ENCODE measurements at places on chromosomes 1 and 21.
A peak's percentile ranks its signal among the peaks of the same experiment; 100 is the strongest.

DNA sequence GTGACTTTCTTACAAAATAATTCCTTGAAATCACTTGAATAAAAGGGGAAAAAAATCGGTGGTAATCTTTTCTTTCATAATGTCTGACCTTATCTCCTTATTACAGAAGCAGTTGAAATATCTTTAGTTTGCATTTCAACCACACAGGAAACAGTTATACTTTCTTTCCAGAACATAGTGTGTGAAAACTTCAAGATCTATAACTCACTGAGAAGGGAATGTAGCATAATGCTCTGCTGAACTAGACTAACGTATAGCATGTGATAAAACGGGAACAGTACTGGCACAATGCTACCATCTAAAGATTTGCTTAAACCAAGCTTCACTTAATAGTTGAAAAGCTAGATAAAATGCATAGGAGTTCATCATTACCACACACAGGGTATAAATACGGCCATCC, 45.0 kb downstream of the VAV3 start:
- no peak for DNase-seq

DNA sequence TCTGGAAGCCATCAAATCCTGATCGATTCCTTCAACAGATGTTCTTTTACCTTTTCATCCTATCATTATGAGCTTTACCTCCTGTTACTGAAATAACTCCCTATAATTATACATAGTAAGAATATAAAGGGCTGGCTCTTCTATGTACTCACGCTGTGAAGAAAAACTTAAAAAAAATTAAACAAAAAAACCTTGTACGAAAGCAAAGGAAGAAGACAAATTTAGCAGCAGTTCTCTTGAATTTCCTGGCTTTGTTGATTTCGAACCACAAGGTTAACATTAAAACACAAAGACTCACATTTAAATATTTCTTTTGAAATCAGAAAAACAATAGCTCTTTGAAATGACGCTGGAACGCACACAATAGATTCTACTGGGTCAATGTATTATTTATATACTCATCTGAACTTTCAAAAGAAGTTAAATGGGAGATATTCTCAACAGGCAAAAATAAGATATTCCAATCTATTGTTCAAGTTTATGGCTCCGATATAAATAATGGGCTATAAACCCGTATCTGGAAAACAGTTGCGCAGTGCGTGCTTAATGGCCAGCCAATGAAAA, 13.6 kb upstream of the SPEN start:
- no peak for DNase-seq

DNA sequence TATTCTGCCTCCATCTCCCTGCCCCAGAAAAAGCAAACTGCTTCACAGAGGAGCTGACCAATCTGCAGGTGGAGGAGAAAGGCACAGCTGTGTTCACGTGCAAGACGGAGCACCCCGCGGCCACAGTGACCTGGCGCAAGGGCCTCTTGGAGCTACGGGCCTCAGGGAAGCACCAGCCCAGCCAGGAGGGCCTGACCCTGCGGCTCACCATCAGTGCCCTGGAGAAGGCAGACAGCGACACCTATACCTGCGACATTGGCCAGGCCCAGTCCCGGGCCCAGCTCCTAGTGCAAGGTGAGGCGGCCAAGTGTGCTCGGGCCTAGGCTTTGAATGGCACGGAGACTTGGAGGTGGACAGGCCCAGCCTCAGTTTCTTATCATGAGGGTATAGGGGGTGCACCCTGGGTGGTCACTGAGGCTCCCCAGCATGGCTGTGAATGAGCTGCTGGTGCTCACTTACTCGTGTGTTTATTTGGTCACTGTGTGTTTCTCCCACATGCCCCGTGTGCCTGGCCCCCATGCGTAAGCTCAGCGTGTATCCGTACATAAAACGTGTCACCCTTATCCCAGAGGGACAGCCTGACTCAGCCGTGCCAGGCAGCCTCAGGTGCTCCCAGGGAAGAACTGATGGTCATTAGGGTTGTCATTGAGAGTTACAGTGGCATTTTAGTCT, 75.8 kb downstream of the OBSCN start:
- no peak for DNase-seq

GRCh38 chr1:208423526-208423925, 179.3 kb upstream of the PLXNA2 start:
- no peak for DNase-seq

DNA sequence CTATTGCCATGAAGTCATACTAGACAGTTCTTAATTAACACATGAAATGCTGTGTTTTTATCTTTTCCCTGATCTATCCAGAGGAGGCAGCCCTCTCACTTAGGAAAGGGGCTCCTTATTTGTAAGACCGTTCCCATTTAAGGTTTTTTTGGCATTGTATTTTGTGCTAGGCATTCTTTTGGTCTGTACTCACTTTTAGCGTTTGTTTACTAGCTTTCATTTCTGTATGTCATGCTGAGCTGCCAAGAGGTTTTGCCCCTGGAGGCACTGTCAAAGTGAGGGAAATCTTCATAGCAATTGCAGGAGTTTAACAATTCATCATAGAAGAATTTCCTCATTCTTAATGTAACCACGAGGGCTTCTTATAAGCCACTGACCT, 59.5 kb downstream of the MTR start:
- peak; percentile 87 for DNase-seq
